BJ (cell line): ENCODE measurements at places on chromosomes 7 and 10.

GRCh38 chr10:80485076-80485945 lies 31.2 kb downstream of the TSPAN14 start:
- DNase-seq: no peak

GRCh38 chr7:19442016-19442785 lies 266.6 kb downstream of the POLR1F start:
- no peak for DNase-seq

DNA sequence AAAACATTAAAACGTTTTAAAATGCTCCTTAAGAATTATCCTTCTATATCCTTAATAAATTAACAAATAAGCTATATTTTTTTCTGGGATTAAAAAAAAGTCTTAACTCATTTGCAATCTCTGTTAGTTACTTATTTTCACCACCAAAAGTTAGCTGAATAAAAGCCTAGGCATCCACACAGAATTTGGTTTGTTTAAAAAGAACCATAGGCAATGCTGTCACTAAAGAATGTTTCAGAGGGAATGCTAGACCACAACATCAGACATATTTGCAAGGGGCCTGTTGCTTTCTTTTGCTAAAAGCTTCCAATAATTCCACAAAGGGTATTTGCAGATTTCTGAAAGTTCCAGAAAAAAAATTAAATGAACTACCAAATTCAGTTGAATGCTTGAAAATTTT lies 244.2 kb downstream of the POU6F2 start:
- DNase-seq: no peak

GRCh38 chr7:43390576-43390975 lies 192.3 kb upstream of the STK17A start:
- no peak for DNase-seq

DNA sequence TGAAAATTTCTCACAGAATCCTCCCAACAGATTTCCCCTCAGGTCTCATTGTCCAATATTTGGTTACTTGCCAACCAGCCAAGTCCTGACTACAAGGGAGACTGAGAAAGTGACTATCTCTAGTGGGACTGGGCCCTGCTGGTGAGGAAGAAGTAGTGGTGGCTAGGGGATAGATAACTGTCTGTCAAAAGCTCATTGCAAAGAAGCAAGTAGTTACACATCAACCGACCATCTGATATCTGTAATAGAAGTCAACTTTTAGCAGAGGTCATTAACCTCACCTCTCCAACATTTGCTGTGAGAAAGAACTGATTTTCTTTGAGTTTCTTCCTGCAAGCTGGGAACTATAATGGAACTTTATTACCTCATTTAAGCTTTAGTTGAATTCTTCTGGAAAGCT lies 15.2 kb downstream of the STAMBPL1 start:
- no peak for DNase-seq

DNA sequence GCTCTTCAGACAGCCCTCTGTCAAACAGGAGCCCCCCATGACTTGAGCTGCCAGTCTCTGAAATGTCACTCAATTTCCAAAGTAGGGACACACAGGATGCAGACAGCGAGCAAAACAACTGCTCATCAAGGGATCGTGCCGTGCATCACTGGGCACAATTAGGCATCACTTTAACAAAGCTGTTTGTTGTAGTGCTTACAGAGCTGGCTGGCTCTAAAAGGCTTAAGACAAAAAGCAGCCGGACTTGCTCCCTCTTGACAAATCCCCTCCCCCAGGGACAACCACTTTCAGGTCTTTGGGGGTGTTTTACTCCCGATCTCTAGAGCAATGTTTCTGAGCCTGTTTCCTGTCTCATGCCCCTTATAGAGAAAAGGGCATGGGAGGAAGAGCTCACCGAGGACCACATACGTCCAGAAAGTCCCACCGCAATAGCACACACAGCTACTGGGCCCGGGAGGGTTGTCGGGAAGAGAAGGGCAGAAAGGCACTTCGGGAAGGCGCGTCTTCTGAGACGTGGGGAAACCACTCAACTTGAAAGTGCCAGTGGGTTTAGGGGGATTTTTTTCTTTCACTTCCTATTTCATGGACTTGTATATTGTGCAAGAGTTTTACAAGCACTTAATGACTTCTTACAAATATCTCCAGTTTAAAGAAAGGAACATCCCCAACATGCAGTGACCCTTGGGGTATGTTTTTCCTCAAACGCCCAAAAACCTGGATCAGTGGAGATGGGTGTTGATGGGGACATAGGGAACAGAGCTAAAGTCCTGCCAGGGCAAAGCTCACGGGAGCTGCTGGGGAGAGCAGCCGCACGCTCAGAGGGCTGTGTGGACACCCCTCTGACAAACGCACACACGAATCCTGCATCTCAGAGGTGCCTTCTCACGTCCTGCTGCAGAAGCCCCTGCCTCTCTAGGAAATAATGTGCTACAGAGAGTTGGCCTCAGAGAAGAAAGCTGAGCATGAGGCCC lies 27.1 kb downstream of the LRRC20 start:
- DNase-seq: no peak

DNA sequence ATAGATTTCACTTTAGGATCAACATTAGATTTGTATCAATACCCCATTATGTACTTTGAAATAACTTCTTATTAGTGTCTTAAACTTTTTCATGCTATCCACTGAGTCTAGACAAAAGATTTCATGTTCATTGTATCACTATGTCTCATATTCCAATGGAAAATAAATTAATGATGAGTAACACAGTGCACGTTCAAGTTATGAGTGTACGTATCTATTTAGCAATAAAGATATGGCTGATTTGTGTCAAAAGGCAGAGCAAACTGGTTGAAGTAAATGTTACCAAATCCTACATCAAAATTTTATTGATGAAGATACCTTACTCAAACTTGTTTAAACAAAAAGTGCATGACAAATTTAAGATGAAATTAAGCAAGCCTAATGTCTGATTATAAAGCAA lies 102.4 kb downstream of the SEMA3E start:
- DNase-seq: no peak

GRCh38 chr7:43658718-43659548 lies 70.4 kb downstream of the COA1 start:
- DNase-seq: peak; percentile 88

DNA sequence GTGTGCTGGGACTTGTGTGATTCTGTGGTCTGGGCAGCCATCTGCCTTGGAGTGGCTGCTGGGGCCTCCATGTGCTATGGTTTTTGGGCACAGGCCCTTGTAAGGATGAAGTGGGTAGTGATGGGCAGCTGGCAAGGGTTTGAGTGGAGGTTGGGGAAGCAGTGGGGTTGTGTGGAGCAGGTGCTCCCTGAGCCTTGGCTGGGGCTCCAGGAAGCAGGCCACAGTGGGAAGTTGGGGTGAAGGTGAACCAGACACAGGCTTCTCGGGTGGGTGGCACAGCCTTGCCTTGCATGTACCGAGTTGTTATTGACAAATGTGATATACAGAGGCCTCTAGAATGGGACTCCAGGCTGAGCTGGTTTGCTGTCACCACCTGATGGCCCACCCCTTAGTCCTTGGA lies 82.3 kb downstream of the ADCY1 start:
- DNase-seq: no peak

- DNase-seq: no peak
These were observed 62.4 kb upstream of the MKRN1 start for GRCh38 chr7:140541513-140542227.

- no peak for DNase-seq
These were observed 72.1 kb downstream of the SEM1 start for GRCh38 chr7:96637522-96637921.

- no peak for DNase-seq
These were observed 95.6 kb downstream of the KMT2C start for GRCh38 chr7:152340161-152340560.

GRCh38 chr7:3179456-3179855 lies 121.6 kb upstream of the SDK1 start:
- DNase-seq: no peak

GRCh38 chr7:66315192-66315591 lies 110.1 kb downstream of the TPST1 start:
- no peak for DNase-seq

DNA sequence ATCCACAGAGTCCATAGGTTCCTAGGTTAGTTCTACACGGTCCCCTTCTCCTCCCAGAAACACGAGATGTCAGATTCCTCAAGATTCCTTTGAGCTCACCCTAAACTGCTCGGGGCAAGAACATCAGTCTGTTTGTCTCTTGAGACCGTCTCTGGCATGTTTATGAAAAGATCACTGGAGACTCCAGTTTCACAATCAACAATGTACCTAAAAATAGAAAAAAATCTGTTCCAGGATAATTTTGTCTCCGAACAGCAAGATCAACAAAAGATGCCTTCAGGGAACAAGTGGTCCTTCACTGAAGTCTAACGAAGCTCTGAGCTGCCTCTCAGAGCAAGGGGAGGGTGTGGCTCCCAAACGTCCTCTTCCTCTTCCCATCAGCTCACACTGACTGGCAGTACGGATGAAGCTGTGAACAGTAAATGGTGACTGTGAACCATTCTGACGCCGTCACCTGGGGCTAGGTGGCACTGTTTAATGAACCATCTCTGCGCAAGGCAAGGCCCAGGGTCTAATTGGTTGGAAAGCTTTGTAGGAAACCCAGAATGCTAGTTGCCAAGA lies 156.2 kb upstream of the LYZL1 start:
- peak; percentile 16 for DNase-seq

GRCh38 chr10:77504196-77504872 lies 133.3 kb downstream of the KCNMA1 start:
- DNase-seq: no peak
